HFFc6 (cell line): ENCODE measurements at places on chromosomes 11 and 22.

DNA sequence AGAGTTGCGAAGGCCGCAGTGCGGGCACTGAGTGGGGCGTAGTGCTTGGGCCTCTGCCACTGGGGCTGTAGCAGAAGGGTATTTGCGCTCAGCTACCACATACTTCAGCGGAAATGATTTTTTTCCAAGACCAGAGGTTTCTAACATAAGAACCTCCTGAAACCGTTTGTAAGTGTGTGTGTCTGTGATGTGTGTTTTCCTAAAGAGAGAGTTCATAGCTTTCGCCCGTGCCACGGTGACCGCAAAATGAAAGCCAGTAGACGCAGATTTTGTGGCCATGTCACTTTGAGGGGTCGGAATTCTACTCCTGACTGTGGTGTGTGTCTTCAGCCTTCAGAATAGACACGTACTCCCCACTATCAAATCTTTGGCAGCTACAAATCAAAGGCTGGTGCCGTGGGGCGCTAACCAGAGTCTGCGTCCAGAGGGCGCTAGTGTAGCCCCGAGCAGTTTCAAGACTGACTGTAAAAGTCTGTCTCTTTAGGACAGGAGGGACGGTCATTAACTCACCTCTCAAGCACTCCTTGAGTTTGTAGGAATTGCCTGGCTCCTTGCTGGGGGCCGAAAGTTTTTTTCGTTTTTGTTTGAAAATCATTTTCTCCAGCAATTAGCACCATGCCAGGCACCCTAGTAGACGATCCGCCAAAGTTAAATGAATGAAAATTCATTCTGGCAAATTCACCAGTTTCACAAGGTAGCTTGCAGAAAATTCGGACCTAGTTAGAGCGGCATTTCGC is 2.5 kb upstream of the CALCA start:
- no peak for DNase-seq

DNA sequence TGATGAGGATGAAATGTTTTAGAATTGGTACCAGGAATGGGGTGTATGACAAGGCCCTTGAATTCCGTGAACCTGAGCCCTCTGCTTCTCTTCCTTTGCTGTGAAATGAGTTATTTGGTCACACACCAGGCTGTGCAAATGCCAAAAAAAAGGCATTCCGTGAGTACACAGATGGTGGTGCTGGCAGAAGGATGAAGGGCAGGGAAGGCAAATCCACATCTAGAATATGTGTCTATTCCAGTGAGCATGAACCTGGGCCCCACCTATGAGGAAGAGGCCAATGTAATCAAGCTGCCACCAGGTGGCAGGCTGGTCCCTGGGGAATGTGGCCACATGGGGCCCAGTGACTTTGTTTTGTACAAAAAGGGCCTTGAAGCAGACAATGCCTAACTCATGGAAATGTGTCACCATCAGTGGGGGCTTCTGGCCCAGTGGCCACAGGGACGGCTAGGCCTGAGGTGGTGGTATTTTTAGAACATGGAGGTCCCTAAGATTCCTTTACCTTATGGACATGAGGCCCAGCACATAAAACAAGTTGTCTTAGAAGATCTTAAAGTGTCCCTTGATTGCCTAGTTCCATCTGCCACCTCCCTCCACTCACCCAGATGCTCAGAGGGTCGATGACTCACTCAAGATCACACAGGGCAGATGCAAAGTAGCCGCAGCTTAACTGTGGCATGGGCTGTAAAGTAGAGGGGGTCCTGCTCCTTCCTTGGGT is 3.9 kb upstream of the RNF215 start:
- DNase-seq = peak; percentile 61

DNA sequence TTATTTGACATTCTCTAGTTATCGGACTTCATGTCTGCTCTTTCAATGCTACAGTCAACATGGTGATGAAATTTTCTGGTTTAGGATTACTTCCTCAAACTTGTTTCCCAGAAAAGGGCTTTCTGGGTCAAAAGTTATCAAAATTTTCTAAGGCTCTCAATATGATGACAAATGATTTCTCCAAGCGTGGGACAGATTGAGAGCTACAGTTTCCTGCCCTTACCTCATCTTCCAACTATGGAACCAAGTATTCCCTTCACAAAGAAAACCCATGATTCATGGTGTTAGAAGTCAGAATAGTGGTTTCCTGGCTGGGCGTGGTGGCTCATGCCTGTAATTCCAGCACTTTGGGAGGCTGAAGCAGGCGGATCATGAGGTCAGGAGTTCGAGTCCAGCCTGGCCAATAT is 17.8 kb downstream of the MYO18B start:
- peak; percentile 54 for DNase-seq

- DNase-seq = peak; percentile 6
Measured at GRCh38 chr11:105923807-105924206, 98.2 kb downstream of the MSANTD4 start.

DNA sequence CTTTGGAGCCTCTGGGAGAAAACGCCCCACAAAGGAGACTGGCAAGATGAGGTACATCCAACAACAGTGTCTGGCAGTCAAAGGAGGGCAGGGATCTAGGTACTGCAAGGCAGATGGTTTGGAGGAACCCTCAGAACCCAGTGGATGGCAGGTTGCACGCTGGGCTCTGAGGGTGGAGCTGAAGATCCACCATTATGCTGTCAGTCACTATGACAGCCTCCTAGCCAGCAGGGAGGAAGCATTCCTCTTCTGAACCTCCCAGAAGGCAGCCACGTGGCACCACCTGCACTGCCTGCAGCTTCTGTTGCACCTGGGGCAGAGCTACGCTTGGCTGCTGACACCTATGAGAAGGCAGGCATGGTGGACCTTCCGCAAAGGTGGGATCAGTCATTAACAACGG is 40.2 kb downstream of the HTR3A start:
- no peak for DNase-seq

- DNase-seq = no peak
Measured at GRCh38 chr22:30809086-30809485, 114.4 kb downstream of the OSBP2 start.

GRCh38 chr11:1862588-1863351 is 9.9 kb downstream of the LSP1 start:
- DNase-seq = no peak

GRCh38 chr11:88631497-88631896 is 294.0 kb upstream of the CTSC start:
- DNase-seq = no peak

GRCh38 chr22:28547132-28547842 is 132.4 kb downstream of the TTC28 start:
- peak; percentile 74 for DNase-seq
